ENCODE measurements at places on chromosomes 12 and 14.

DNA sequence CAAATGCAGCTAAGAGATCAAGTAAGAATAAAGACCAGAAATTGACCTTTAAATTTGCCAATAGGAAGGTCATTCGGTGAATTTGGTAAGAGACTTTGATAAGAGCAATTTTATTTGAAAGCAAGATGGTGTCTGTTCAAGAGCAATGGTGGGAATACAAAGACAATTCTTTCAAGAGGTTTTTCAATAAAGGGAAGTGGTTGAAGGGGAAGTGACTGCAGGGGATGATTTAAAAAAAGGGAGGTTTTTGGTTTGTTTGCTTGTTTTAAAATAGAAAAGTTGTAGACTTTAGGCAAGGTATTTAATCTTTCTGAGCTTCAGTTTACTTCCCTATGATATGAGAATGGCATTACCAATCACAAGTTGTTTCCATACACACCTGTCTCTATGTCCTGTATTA lies 4.3 kb upstream of the APPL2 start:
- no peak for DNase-seq

- DNase-seq: no peak
These were observed 55.3 kb upstream of the TMCC3 start for GRCh38 chr12:94705676-94706075.

DNA sequence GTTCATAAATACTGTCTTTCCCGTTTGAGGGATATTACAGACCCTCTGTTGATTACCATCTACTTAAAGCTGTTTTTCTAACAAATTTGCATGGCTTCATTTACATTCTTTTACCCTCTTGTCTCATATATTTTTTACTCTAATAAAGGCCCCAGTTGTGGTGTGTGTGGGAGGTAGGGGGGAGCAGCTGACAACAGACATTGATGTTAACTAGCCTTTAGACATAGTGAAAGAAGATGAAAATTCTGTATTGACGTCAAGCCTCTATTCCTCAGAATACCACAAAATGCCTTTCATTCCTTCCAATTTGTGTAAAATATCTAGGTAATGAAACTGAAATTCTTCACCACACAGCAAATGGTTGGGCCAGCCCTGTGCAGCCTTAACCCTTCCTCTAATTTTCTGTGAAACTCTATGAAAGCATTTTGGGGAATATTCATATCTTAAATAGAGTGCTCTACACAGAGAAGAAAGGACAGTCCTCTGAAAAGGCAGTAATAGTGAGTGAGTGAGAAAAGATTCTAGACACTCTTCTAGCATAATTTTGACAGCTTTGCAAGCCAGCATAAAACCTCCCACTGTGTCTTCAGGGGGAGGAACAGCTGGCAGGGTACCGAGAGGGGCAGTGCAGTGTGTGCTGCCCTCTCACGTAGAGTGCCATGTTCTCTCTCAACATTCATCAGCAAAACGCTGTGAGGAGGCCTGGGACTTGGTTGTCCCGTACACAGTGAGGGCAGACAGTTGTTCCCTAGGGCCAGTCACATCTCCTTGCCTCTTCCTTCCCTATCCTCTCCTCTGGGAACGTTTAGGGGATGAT lies 20.1 kb upstream of the CERS5 start:
- DNase-seq: no peak

GRCh38 chr14:81303258-81303935 lies 82.6 kb upstream of the GTF2A1 start:
- peak; percentile 88 for DNase-seq

DNA sequence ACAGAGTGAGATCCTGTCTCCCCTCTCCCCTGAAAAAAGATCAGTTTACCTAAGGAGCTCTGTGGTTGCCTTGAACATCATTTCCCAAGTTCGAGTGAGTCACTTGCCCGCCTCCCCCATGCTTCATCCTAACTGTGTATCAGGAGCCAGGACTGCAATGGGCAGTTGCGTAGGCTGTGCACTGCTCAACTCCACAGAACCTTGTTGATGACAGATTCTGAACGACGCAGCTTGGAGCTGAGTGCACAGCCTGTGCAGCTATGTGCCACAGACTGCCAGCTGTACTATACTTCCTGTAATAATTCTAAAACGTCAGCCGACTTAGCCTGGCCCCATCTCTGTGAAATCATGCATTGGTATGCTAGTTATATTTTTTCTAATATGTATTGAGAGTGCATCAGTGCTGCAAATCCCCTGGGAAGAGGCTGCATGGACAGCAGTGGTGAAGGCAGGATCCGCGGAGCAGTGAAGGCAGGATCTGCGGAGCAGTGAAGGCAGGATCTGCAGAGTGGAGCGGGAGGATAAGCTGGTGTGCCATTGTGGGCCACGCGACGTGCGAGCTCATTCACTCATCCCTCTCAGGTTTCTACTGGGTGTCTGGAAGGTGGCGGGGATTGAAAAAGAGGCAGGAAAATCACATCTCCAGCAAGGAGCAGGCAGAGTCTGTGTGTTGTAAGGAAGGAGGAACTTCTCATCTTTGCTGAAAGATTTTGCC lies 80.8 kb downstream of the GALNT9 start:
- DNase-seq: no peak

Measured in Caki2 (cell line).